Pancreas (tissue), 10 donors: ENCODE measurements at places on chromosomes 2 and 18. TPM values are rescaled to one million over a fixed set of nuclear protein-coding genes. Genes with fewer than 3 reads are reported as not detected.

Gene LYPD6B
- 5.4 TPM for total RNA-seq

Gene SERPINB10
- not detected for total RNA-seq

Gene YPEL5
- 33.6 TPM for total RNA-seq

Gene FBXO36
- total RNA-seq: 1.2 TPM

Gene GPR45
- total RNA-seq: not detected

Gene SATB2
- total RNA-seq: 4.0 TPM

Gene IDH1
- 28.1 TPM for total RNA-seq

Gene BCL2L11
- 9.7 TPM for total RNA-seq

Gene PTPN2
- total RNA-seq: 30.5 TPM

Gene MC5R
- not detected for total RNA-seq

Gene COL5A2
- total RNA-seq: 9.0 TPM

Gene TEKT4
- 0.14 TPM for total RNA-seq

Gene LRATD1
- total RNA-seq: 6.9 TPM

Gene RGPD8
- 15.4 TPM for total RNA-seq

Gene COBLL1
- 74.5 TPM for total RNA-seq

Gene ARHGAP28
- total RNA-seq: 6.8 TPM

Gene PROC
- total RNA-seq: not detected

Gene CAVIN2
- total RNA-seq: 4.6 TPM

Gene BIN1
- 13.3 TPM for total RNA-seq

Gene TMEM163
- 14.8 TPM for total RNA-seq

Gene TWIST2
- total RNA-seq: 1.4 TPM

Gene GRB14
- total RNA-seq: 7.8 TPM

Gene DAPL1
- total RNA-seq: 3.3 TPM

Gene AQP12A
- 103 TPM for total RNA-seq

Gene DCC
- total RNA-seq: 0.44 TPM

Gene FN1
- 19.2 TPM for total RNA-seq

Gene PROKR1
- not detected for total RNA-seq
